ENCODE measurements at places on chromosomes 2 and 18.

- DNase-seq = no peak
These were observed 1411.6 kb upstream of the CDH2 start for GRCh38 chr18:29588446-29589100.

- no peak for DNase-seq
These were observed 1277.8 kb upstream of the ZEB2 start for GRCh38 chr2:145797692-145798091.

GRCh38 chr2:23625726-23626125 lies 240.7 kb downstream of the KLHL29 start:
- no peak for DNase-seq

DNA sequence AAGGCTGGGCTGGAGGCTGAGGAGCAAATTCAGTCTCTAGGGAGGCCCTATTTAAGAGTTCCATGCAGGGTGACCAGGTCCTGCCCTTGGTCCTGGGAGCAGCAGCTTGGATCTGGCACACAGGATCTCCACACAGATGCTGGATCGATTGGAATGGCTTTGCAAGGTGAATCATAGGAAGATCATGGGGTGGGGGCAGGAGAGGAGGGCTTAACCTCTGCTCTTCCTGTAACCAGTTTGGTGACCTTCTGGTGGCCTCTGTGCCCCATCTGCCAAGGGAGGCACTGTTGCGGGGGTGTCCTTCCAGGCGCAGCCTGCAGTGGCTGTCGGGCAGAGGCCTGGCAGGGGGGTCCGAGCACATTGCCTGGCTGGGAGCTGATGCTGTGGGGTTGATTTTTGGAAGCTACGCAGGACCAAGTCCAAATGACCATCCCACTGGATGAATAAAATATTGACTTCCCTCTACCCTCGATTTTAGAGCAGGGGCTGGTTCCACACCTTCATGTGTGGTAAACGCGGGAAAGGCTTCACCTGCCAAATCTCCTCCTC lies 79.7 kb downstream of the EDAR start:
- no peak for DNase-seq

DNA sequence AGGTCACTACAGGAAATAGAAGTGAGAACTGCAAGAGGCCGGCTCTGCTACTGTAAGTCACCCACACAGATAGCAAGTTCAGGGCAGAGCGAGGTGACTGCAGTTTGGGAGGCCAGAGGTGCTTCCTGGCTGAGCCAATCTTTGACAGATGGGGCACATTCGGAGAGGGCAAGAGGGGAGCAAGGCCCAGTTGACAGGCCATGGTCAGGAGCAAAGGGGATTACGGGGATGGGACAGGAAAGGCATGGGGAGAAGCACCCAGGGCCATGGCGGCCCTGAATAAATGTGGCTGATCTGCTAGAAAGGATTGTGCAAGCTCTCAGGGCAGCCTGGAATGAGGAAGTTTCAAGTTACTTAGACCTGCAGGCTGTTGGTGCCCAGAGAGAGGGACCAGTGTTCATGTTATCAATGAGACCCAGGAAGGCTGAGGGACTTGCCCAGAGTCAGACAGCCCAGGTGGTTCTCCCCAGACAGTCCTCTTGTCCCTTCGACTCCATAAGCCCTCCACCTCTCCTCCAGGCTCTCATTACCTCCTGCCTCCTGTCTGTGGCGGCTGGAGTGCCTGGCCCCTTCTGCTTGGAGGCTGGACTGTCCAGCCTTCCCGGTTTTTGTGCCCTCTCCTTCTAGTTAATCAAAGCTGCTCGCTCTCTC lies 123.3 kb downstream of the CTIF start:
- no peak for DNase-seq

DNA sequence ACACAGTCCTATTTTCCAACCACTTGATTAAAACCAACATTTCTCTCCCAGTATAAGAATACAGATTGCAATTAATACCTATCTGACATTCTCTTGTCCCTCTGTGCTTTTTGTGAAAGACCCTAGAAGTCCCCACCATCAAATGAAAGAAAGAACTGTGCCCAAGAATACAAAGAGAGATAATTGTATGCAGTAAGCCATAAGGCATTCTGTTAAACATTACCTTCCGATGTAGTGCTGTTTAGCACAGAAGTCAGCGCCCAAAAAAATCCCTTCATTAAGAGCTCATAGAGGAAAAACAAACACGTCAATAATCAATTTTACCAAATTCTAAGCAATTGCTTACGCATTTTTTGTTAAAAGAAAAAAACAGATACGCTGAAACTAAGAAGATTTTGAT lies 41.1 kb downstream of the ZNF516 start:
- no peak for DNase-seq

GRCh38 chr2:109516445-109517117 lies 97.2 kb downstream of the SEPTIN10 start:
- no peak for DNase-seq

GRCh38 chr18:8794156-8794933 lies 89.0 kb downstream of the MTCL1 start:
- DNase-seq = no peak
